Stimulated activated CD4-positive, alpha-beta T cell treated with anti-CD3 and anti-CD28 coated beads, Interleukin-2, amount 100 ng/mL, for 4 hours (primary cell): ENCODE measurements at places on chromosomes 5 and 9.

DNA sequence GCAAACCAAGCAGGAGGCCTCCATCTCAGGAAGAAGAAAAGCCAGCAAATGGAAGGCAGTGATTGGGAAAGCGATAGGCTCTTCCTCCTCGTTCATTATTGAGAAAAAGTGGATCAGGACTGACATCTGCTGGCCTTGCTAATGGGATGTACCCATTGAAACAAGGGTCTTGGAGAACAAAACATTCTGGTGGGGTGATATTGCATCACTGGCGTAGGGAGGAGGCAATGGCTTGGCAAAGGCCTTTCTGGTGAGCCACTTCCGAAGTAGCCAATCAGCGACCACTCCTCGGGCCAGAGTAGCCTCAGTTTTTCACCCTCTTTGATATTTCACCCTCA lies 86.7 kb upstream of the NFIB start:
- no peak for DNase-seq

GRCh38 chr9:93536167-93536566 lies 40.2 kb upstream of the PHF2 start:
- DNase-seq: no peak

GRCh38 chr9:124527781-124528180 lies 20.6 kb upstream of the NR5A1 start:
- no peak for DNase-seq

DNA sequence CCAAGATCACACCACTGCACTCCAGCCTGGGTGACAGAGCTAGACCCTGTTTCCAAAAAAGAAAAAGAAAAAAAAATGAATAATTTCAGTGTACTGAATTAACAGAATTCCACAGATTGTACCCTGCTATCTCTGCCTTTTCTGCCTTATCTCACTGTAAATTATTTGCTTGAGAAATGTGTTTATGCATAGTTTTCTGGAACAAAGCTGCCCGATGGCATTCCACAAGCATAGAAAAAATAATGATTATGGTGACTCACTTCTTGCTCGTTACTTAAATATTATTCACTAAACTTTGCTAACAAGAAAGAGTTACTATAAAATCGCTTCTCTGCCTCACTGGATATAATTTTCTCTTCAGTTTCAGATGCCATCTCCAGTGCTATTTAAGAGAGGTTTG lies 88.7 kb upstream of the FAM169A start:
- no peak for DNase-seq

- no peak for DNase-seq
Observed at GRCh38 chr9:136992819-136993369, 672 bp downstream of the PAXX start.

DNA sequence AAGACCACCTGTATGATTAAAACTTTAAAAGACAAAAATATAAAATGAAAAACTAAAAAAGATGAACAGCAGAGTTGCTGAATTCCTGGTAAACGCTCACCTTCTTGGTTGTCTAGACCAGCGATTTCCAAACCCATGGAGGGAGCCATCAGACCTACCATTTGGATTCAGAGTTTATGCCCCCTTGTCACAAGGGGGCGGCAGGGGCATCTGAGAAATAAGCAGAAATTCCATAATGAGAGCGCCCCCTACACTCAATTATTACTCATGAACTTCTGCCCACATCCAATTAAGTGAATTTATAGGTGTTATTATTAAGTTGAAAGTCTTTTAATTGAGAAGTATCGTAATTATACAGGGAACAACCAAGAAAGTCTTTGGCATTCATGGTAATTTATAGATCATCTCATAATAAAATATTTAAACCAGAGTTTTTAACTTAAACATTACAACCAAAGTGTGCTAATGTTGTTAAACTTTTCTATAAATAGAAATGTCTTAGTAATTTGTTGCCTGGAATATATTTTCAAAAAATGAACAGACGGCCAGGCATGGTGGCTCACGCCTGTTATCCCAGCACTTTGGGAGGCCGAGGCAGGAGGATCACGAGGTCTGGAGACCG lies 35.2 kb upstream of the SPATA31C2 start:
- DNase-seq: peak; percentile 49

GRCh38 chr5:107289030-107289714 lies 381.6 kb downstream of the EFNA5 start:
- DNase-seq: no peak

- no peak for DNase-seq
Observed at GRCh38 chr5:140926443-140927227, 536 bp downstream of the PCDHAC1 start.

DNA sequence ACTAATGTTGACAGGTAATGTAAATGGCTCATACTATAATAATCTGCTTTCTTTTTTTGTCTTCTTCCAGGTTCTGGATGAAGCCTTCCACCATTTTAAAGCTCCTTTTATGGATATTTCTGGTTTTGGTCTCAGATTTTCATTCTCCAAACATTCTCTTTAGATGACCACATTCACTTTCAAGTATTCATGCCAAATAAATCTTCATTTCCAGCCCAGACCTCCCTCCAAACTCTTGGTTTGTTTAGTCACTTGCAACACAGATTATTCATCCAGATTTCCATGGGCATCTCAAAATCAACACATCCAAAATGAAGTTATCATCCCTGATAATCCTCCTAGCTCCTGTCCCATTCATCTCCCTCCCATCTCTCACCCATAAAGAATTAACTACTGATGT lies 40.3 kb upstream of the SVEP1 start:
- no peak for DNase-seq

GRCh38 chr5:95244479-95244878 lies 40.4 kb downstream of the MCTP1 start:
- no peak for DNase-seq

GRCh38 chr9:96418920-96419690 lies 935 bp upstream of the ZNF367 start:
- DNase-seq: no peak

DNA sequence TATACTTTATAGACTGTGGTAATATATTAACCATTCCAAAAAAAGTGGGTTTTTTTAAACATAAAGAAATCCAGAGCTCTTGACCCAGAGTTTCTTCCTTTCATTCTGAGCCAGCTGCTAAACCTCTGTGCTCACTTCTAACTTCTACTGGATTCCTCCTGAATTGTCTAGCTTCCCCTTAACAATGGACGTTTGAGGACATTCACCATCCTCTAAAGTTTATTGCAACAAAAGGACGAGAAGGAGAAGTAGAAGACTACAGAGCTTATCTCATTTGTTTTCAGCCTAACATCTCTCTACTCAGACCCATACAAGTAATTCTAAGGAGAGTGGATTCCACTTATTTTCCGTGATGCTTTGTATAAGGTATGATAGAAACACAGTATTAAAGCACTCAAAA lies 284.2 kb downstream of the MAST4 start:
- DNase-seq: no peak

DNA sequence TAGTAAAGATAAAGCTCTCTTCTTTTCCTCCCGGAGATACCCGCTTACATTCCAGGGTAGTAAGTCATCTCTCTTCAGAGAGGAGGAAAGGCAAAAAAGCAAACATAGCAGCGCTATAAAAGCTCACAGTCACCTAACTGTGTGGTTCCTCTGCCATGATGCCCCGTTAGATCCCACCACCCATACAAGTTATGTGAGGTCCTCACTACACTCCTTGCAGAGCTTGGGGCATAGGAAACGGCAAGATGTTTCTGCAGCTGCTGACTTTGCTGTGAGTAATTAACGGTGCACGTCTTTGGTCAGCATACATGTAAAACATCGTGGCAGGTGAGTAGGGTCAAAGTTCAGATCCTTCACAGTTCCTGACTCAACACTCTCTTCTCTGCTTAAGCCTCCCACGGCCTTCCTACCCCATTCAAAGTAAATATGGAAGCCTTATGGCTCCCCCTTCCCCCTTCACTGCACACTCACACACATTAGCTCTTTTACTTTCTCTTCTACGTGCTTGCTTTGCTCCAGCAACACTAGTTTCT lies 218.9 kb downstream of the DIRAS2 start:
- DNase-seq: no peak

DNA sequence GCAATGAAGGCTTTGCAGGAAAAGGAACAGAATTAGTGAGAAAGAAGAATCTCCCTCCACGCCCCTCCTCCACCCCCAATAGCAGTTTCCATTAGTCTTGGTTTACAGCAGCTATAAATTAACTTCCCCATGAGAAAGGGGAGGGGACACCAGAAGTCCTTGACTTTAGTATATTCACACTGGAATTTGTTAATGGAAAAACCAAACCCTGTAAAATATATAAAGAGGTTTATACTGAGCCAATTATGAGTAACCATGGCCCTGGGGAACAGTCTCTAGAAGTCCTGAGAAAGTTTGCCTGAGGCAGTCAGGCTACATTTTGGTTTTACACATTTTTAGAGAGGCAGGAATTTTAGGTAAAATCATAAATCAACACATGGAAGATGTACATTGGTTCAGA lies 88.5 kb downstream of the ALDH1A1 start:
- DNase-seq: no peak

DNA sequence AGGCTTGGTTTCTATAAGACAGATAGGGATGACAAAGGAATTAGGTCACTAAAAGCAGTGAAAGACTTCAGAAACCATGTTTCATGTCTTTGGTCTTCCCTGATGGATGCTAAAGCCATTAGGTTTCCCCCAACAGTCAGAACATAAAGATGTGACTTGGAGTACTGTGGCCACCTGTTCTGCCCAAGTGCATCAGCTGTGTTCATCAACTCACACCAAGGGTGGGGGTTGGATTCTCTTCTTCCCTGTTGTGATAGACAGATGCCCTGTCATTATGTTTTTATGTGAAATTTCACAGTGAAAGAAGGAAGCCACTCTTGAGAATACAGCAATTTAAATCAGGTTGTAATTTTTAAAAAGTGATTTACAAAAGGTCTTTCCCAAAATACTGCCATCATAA lies 196.8 kb downstream of the SH3GL2 start:
- DNase-seq: no peak

- no peak for DNase-seq
Observed at GRCh38 chr9:17219261-17219660, 84.4 kb downstream of the CNTLN start.

DNA sequence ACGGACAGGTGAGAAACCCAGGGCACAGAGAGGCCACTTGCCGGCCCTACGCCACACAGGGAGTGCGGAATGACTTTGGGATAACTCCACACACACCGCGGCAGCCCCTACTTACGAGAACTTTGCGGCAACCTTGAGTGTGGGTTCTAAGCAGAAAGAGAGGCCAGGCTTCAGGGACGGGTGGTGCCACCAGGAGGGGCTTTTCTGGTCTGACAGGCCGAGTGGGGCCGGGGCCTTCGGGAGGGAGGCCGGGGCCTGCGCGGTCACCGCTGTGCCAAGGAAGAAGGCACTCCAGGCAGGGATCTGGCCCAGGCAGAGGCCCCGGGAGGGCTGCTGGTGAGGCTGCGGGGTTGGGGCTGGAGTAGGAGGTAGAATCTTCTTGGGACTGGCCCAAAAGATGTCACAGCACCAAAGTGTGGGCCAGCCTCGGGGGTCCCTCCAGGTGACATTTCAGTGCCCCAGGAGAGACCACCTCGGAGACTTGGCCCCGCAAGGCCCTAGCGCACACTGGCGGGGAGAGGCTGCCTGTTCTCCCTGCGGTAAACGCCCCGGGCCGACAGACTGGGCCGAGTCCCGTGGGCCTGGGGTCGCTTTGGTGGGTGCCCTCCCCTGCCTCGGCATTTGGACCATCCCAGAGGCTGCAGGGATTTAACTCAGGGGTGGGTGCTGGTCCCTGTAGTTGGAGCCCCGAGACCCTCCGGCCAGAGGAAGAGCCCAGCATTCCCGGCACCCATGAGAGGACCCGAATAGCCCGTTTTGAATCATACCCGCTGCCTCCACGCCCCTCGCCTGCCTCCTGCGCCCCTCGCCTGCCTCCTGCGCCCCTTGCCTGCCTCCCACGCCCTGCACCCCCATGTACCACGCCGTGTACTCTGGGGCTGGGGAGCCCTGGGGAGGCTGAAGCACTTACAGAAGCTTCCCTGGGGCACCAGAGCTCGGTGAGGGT lies 9.0 kb upstream of the RNU6ATAC start:
- no peak for DNase-seq

DNA sequence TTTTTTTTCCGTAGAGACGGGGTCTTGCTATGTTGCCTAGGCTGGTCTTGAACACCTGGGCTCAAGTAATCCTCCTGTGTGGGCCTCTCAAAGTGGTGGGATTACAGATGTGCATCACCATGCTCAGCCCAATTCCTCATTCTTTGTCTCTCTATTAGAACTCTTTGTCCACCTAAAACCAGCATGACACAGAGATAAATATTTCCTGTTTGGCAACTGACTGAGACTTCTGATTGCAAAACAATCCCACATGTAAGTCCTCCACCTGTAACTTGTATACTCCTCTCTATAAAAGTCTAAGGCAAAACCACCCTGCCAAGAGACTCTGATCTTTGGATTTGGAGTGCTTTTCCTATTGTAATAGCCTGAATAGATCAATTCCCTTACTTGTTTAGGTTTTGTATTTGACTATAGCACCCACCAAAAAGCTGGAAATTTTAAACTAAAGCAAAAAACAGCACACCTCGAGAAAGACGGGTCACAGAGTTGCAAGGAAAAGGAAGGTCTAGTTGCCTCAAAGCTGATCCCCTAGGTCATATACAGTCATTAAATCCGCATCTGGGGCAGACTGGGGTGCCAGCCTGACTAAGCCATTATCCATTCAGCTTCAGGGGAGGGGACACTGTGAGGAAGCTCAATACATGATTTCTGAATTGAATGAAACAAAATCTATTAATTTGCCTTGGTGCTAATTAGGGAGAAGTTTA lies 13.5 kb upstream of the KIF27 start:
- DNase-seq: no peak
